Effector CD4-positive, alpha-beta T cell (primary cell): ENCODE measurements at places on chromosomes 2 and 18.

GRCh38 chr2:101675512-101675911, 22.0 kb upstream of the MAP4K4 start:
- DNase-seq, result no peak

- no peak for DNase-seq
Measured at GRCh38 chr18:4125627-4126230, 329.4 kb downstream of the DLGAP1 start.

GRCh38 chr2:168903888-168904287, 2.8 kb downstream of the G6PC2 start:
- DNase-seq, result no peak

DNA sequence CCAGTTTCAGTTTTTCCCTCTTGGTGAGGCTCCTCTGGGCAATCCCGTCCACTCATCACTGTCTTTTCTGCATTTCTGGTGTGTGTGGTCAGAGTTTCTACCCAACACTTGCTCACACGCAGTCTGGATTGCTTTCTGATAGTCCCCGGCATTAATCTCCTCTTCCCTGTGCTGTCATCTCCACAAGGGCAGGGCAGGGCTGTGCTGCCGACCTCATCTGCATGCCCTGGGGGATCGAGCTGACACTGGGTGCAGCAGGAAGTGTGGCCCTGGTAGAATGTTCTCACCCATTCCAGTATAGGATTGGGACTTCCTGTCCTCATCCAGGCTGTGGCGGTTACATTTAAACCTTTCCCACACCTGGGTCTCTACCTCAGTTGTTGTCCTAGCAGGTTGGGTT, 80.0 kb upstream of the FAM136A start:
- no peak for DNase-seq

DNA sequence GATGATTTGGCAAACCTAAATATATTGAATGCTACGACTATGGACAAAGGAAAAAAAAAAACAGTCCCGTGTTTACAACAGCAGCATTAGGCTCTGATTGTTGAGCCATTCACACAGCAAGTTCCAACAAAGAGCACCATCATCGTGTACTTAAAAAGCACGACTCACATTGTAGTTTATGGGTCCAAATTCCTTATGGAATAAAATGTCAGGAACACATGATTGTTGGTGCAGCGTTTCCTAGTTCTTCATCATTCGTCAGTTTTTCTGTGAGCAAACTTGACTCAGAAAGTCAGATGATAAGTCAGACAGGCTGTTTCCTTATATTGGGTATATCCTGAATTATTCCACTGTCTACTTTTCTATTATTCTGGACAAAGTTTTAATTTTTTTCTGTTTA, 10.0 kb upstream of the KIDINS220 start:
- no peak for DNase-seq
